Activated T-cell treated with anti-CD3 and anti-CD28 coated beads, Interleukin-2, amount 50 U/mL, for 4 hours (primary cell): ENCODE measurements at places on chromosomes 6 and 20.

- DNase-seq: no peak
These were observed 229.5 kb downstream of the UBE3D start for GRCh38 chr6:82836022-82836575.

DNA sequence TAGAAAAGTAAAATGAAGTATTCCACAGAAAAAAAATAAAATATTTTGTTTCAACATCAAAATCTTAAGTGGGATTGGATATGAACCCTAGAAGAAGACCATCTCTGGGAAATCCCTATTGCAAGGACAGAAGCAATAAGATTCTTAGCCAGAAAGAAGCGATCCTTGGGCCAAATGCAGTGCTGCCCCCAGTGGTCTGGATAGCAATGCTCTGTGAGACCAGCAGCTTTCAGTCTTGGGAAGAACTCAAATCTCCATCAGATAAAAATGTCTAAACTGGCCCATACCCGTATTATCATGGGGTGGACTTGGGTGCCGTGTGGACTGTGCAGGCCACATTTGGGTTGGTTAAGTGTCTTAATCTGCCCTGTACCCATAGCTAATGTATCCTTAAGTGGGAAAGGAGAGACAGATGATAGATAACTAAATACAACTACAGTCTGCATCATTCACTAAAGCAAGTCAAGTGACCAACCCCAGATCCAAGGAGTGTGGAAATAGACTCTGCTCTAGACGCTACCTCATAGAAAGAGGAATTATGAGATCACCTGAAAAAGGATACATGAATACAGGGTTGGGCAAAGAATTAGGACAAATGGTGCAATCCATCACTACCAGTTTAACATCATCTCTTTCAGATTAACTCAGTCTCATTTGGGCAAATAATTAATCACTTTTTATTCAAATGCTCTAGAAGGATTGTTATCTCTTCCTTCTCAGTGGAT, 38.9 kb upstream of the SNAP25 start:
- no peak for DNase-seq

DNA sequence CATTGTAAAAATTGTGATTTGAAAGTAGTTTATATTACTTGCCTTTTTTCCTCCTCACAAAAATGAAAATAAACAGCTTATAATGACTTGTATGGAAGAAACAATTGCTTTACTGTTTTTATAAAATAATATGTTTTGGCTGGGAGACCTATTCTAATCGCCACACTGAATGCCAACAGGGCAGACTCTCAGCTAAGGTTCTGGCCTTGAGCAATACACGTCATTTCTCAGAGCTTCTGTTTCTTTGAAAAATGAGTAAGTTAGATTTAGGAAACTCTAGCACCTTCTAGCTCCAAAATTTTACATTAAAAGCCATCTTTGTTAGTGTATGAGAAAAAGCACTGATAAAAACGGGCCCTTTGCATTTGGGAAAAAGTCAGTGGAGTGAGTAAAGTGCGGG, 166.6 kb downstream of the ARID1B start:
- no peak for DNase-seq

DNA sequence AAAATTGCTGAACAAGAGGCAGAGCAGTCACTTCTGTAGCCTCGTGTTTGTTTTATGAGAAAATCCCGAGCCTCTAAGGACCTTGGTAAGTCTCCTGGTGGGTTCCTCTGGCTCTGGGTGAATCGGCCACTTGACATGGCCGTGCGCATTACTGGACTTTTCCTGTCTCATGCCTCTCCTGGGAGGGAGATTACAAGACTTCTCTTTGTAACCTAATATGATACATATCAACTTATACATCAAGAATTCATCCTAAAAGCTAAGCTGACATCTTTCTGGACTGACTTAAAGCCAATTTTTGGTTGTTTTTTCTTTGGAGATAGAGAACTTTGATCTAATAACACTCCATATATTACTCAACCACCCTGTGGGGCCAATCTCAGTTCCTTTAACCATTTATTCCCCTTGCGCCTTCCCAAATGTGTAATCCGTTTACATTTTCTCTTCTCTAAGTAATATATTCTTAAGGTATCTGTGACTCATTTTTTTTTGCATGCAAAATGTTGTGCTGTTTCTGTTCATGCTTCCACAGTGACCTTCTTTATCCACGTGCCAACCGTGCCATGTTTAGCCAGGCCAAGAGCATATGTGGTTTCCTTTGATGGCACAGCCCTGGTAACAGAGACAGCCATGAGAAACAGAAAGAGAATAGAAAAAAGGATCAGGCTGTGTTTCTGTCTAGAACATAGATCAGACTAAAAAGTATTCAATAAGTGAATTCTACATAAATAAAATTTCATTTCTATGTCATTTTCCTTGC, 47.5 kb upstream of the JAG1 start:
- DNase-seq: no peak

- no peak for DNase-seq
These were observed 1.3 kb upstream of the KCNQ2 start for GRCh38 chr20:63473555-63474449.

GRCh38 chr6:71997341-71997740, 111.0 kb downstream of the RIMS1 start:
- DNase-seq: no peak

DNA sequence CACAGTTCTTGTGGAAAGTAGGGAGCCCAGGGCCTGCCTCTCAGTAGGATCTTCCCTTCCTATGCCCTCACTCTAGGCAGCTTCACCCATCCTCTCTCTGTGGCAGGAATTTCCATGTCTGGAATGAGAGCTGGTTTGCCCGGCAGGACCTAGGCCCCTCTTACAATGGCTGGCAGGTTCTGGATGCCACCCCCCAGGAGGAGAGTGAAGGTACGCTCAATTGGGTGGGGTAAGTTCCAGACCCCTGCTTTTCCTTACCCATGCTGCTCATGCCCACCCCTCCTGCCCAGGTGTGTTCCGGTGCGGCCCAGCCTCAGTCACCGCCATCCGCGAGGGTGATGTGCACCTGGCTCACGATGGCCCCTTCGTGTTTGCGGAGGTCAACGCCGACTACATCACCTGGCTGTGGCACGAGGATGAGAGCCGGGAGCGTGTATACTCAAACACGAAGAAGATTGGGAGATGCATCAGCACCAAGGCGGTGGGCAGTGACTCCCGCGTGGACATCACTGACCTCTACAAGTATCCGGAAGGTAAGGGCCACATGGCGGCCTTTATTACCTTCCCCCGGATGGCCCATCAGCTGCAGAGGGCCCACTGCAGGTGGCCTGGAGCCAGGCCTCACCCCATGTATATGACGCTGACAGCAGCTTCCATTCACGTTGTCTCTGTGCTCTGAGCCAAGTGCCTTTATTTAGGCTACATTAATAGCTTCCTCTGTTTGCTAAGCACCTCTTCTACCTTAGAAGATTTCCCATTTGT, 22.8 kb downstream of the TGM6 start:
- no peak for DNase-seq

- no peak for DNase-seq
These were observed 149.4 kb downstream of the CD24 start for GRCh38 chr6:106825156-106825555.

DNA sequence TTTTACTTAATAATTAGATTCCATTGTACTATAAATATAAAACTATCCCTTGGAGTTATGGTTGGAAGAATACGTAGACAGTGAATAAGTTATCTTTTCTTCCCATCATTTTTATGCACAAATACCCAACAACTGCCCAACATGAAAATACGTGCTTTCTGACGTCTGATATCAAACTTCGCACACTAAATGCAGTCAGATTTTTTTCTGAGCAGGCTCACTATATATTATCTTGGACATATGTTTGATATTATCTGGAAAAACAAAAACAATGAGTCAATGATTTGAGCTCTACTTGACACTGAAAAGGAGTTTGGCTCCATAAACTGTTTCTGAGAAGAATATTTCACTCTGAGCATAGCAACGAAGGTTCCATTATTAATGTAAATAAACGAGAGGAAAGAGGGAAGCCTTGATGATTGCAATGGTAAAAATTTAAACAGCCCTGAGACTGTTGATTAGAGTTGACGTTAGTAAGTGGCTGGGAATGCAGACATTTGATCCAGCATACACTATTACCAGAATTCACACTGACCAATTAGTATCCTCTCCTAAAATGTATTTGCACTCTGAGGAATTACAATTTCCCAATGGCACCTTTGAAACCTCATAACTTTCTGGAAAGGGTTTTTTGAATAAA, 1090.0 kb downstream of the EPHA7 start:
- DNase-seq: no peak

DNA sequence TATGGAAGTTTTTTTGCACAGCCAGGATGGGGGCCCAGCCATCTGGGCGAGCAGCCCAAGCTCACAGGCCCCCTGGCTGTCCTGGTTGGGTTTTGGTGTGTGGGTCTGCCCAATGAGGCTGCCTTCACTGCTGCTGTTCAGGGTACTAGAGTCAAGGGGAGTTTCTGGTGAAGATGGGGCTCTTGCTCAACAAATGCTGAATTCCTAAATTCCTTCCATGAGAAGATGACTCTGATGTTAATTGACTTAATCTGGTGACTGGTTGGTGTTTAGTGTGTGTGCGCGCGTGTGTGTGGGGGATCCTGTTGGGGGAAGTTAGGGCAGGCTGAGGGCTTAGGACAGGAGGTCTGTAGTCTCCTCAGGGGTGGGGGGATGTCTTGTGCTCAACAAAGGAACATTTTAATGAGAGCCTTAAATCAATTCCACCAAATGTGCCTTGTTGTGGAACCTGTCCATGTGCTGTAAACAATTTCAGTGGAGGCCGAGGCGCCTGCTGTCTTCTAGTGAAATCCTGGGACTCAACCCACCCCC, 1.9 kb downstream of the PTK7 start:
- no peak for DNase-seq

GRCh38 chr6:35736253-35736894, 458 bp upstream of the ARMC12 start:
- DNase-seq: peak; percentile 85

GRCh38 chr6:157222201-157222981, 100.9 kb downstream of the TMEM242 start:
- no peak for DNase-seq

DNA sequence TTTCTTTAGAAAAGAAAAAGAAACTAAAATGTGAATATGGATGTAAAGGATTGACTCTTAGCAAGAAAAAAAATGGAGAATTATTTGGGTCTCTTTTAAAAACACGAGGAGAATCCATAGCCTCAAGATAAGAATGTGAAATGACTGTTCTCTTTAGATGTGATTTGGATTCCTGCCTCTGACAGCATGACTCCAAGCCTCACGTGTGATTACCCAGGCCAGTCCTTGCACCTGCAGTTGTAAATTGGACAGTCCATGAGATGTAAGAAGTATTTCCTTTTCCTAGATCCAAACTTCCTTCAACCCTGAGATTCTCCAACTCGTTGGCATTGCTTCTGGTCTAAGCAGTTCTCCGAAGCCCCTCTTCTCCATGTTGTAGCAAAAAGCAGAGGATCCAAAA, 31.9 kb downstream of the SLC2A12 start:
- no peak for DNase-seq

- no peak for DNase-seq
These were observed 145.8 kb downstream of the PREX1 start for GRCh38 chr20:48681873-48682426.

DNA sequence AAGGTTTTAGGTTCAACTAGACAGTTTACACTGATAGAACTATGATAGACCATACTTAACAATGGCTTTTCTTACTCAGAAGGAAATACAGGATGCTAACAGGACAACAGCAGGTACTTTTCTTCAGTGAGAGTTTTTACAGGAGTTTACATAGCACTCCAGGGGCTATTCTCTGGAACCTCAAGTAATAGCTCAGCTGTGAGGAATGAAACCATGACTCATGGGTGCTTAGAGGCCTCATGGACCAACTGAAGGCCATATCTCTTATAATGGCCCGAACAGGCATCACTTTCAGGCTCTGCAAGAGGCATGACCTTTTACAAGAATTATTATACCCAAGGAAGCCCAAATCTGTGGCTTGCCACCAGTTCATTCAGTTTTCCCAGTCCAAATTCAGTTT, 31.8 kb downstream of the TREML1 start:
- DNase-seq: no peak

DNA sequence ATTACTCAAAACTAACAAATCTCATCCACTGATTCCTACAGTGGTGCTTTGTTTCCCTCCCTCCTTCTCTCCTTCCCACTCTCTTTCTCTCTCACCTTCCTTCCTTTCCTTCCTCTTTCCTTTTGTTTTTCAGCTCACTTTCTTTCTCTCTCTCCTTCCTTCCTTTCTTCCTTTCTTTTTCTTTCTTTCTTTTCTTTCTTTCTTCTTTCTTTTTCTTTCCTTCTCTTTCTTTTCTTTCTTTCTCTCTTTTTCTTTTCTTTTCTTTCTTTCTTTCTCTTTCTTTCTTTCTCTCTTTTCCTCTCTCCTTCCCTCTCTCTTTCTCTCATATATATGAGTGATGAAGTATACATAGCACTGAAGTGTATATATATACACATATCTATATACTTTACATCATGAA, 241.4 kb downstream of the CENPW start:
- DNase-seq: no peak

DNA sequence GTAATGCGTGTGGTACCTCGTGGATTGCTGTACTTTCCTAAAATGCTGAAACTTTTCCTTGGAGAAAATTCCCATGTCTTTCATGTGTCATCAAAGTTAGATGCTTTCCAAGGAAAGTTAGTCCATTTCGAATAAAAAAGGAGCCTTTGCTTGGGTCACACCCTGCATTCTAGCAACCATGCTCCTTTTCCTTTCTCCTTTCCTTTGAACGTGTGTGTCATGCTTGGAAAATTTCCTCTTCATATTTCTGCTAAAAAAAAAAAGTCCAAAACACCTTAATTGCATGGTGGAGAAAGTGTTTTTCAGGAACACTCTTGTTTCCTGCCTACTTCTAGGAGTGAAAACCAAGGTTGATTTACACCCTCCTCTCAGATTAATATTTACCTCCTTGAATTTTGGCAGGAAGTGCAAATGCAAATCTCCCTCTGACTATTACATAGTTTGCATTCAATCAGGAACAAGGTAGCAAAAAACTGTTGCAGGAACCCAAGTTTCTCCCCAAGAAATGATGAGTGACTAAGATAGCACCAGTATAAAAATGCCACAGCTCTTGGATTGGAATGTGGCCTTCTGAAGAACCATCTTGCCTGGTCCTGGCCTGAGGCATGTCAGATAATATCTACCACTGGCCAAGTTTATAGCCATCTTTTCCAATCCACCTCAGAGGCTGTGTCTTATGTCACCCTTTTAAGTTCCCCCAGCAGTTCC, 590.6 kb downstream of the QKI start:
- no peak for DNase-seq

GRCh38 chr20:48898210-48898609, 23.3 kb upstream of the ARFGEF2 start:
- no peak for DNase-seq

DNA sequence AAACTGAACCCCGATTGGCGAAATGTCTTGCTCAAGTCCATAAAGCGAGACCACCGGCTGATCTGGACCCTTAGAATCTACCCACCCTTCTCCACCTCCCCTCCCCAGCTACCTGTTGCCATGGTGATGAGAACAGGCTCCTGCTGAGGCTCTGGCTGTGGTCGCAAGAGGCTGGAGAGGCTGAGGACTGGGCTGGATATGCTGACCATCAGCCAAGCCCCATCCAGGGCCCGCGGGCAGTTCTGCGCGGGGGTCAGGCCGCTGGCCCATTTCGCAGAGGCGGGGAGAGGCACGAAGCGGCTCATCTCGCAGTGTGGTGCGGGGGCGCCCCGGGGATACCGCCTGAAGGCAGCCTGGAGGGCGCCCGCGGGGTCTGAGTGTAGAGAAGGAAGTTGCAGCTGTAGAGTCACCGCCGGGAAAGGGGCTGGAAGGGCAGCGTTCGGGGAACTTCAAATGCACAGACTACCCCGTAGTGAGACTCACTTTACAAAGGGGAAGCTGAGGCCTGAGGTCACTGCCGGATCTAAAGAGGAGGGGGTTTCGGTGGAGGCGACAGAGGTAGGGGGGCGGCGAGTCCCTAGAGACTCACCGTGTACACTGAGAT, 671 bp downstream of the TAPBP start:
- DNase-seq: peak; percentile 48
